ENCODE measurements at places on chromosomes 6 and 20.

DNA sequence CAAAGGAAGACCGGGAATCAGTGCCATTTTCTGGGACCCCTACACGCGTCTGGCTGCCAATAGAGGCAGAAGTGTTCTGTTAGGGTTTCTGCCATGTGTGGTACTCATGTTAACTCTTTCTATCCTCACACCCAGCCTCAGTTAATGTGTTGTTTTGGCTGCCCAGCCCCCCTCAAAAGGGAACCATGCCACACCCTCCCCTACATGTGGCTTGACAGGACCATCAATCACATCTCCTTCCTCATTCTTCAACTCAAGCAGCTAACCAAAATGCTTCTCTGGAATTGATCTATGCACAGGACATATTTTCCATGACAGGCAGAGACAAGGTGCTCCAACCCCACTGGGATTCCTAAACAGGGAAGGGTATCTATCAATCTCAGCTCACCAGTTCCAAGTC, 22.0 kb downstream of the AHCY start:
- no peak for DNase-seq

GRCh38 chr6:135397172-135397952, 100.2 kb downstream of the AHI1 start:
- no peak for DNase-seq

- no peak for DNase-seq
These were observed 25.5 kb downstream of the FASTKD5 start for GRCh38 chr20:3134151-3134550.

DNA sequence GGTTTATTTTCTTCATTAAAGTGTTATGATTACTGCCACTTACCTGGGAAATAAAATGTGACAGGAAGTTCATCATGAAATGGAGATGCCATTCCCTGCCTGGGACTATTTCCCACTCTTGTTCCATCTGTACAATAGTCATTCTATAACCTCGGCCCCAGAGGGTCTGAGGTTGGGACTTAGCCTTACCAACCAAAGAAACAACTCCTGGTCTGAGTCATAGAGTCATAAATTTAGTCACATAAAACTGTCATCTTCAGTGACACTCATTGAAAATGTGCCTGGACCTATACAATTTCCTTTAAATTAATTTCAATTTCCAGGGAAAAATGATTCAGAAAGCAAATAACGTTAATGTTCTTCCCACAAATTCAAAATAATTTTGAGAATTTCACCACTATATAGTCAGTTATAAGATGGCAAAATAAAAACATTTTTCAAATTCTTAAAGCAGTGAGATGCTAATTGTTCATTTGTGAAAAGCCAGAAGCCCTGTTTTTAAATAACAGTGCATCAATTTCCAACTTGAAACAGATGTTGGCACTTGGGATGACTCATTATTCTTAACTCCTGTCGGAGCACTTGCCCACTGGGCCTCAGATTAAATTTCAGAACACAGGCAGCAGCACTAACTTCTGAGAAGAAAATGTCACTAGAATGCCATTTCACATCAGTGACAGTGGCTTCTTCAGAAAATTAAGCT, 201.2 kb upstream of the SMLR1 start:
- DNase-seq, result no peak

- no peak for DNase-seq
These were observed 409.6 kb downstream of the GRIK2 start for GRCh38 chr6:101803136-101803535.

DNA sequence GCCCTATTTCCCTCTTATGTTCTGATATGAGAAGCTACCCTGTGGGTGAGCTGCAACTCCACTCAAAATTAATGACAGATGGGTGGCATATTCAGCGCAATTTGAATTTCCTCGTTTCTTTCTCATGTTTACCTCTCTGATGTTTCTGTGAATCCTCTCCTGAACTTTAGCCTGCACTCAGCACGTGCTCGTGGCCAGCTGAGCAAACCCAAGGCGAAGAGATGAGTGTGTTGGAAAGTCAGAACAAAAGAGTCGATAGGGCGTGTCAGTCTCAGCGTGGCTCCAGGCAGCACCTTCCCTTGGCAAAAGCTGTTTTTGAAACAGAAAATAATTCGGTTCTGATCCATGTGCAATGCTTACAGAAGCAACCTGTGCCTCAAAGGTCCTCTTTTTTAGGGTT, 226.1 kb upstream of the GMDS start:
- DNase-seq, result no peak

DNA sequence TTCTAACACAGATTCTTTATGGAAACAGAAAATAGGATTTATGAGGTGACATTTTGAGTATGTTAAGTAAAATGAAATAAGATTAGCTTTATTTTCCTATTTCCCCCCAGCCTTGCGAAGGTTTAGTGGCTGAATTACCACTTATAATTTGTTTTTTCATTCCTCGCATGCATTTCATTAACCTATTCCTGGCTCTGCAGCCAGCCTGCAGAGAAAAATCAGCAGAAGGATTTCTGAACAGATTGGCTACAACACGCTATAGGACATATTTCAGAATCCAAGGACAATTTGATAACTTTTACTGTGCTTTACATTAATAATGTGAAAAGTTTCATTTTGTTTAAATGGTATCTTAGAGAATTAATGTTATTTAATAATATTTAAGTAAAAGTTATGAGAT, 162.4 kb upstream of the MMS22L start:
- no peak for DNase-seq

DNA sequence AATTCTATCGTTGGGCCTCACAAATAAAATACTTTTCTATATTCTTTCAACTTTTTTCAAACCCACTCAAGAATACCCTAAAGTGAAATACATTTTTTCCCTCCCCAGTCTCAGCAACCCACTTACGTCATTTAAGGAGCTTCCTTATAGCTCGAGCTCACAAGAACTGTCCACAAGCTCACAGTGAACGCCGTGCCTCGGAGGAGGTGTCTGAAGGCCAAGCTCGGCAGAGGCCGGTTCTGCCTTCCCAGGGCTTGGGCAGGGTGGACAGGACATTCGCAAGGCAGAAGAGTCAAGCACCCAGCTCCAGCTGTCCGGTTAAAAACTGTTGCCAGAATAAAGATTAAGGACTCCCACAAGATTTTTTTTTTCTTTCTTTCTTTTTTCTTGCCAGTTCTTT, 802.3 kb downstream of the QKI start:
- DNase-seq, result no peak

- DNase-seq, result peak; percentile 79
These were observed 4.5 kb upstream of the GPSM3 start for GRCh38 chr6:32196682-32197616.

DNA sequence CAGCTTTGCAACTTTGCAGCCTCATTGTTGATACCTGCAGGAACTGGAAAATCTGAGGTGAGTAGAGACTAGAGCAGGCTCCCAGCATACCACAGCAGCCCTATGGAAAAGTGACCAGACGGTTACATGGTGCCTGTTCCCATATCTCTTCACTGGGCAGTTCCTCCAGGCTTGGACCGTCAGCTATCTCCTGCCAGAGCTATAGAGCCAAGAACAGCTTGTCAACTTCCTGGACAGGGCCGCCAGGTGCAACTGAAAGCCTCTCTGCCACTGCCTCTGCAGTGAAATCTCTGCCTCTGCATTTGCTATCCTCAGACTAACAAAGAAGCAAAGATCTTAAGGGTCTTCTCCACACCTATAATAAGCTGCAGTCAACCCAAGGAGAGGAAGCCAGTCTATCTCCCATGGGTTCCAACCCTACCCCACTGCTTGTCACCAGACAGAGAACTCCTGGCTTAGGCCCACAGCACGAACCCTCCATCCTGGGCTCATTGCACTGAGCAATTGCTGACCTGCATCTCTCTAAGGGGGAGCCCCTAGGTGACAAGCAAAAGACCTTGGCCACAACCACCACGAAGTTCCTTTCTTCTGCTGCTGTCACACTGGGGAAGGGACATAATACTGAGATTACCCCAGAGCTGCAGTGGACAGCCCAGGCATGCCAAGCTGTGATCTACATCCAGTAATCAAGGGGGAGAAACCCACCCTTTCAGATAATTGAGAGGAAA, 60.1 kb upstream of the KHDRBS2 start:
- no peak for DNase-seq

DNA sequence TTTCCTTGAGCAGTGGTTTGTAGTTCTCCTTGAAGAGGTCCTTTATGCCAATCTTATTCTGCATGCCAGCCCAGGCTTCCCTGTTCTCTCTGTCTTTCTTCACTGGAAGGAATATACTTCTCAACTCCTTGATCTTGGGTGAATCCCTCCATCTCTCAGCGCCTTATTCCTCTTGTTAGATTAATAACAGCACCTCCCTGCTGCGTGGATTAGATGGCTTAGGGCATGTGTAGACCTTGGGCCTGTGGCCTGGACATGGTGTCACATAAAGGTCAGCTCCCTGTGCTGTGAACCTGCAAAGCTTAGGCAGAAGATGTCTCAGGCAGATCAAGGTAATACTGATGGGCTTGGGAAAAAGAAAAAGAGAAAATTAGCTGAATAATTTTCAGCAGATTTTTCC, 18.3 kb downstream of the ZNF831 start:
- DNase-seq, result no peak

DNA sequence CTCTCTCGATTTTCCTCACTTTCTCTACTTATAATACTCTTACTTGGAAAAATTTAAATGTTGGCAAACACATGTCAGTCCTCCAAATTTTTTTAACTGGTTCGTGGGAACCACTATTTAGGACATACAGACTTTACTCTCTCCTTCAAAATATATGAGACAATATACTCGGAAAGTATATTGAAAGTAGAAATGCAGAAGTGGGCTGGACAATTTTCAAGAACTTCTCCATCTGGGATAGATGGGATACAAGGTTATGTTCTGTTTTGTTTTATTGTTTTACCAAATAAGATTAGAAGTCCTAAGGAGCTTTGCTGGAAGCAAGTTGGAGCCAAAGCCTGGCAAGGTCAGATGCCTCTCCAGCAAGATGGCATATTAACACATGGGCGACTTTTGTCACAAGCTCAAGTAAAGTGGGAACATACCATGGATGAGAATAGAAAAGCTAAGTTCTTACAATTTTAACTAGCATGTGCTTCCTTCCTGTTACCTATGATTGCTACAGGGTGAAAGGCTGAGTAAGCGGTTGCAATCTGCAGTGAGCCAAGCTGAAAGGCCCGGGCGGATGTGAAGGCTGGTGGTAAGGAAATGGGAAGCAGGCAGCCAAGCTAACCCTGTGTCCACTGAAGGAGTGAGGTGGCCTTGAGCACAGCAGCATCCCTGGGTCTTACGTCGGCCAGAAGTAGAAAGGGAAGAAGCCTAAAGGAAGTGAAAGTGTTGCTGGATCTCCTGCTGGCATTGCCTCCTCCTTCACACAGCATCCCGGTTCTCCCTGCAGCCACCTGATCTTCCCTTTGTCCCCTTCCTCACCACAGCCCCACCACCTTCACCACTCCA, 7.1 kb downstream of the MAP3K5 start:
- no peak for DNase-seq

DNA sequence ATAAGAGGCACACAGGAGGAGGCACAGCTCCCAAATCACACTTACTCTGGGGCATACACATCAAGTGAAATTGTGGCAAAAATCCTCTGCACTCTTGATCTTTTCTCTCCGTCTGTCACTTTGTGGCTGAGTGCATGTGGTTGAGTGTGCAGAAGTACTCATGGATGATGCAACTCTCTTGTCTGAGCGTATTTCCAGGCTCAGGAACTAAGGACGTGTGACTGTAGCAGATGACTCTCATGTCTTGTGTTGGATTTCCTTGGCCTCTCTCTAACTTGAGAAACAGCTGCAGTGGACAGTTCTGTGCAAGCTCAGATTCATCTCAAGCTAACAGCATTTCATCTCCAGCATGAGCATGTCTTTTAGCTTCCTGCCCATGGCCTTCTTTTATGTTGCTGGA, 245.4 kb upstream of the FLRT3 start:
- DNase-seq, result no peak

DNA sequence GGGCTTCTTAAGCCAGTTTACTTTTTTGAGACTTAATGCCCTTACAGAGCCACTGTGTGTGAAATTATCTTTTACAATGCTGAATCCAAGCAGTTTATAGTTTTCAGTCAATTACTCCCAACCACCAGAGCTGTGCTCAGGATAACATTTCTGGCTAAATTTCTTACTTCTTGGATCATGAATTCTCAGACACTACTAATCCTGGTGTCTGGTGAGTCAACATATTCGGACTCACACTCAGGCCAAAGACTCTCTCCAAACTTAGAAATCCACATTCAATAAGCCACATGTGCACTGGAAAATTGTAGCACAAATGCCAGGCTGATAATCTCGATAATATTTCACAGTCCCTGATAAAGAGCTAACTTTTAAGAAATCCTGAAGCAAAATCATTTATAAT, 49.0 kb downstream of the PTPRT start:
- DNase-seq, result no peak

DNA sequence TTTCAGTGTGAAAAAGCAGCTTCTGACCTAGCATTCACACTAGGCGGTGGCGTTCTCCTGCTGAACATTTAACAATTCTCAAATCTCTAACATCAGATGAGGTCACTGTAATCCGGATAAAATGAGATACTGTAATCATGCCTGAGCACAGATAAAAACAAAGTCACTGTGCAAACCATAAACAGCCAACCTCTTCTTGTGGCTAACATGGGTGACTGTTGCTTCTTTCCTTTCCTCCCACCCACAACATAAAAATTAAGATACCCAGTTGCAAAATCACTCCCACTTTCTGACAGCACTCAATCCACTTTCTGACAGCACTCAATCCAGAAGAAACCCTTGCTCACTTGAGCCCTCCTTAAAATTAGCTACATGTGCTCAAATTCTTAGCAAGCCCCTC, 11.5 kb upstream of the ALDH8A1 start:
- no peak for DNase-seq

- peak; percentile 66 for DNase-seq
These were observed 2.0 kb downstream of the PDE10A start for GRCh38 chr6:165660857-165661663.

GRCh38 chr6:111184827-111185532, 97.7 kb downstream of the SLC16A10 start:
- no peak for DNase-seq

DNA sequence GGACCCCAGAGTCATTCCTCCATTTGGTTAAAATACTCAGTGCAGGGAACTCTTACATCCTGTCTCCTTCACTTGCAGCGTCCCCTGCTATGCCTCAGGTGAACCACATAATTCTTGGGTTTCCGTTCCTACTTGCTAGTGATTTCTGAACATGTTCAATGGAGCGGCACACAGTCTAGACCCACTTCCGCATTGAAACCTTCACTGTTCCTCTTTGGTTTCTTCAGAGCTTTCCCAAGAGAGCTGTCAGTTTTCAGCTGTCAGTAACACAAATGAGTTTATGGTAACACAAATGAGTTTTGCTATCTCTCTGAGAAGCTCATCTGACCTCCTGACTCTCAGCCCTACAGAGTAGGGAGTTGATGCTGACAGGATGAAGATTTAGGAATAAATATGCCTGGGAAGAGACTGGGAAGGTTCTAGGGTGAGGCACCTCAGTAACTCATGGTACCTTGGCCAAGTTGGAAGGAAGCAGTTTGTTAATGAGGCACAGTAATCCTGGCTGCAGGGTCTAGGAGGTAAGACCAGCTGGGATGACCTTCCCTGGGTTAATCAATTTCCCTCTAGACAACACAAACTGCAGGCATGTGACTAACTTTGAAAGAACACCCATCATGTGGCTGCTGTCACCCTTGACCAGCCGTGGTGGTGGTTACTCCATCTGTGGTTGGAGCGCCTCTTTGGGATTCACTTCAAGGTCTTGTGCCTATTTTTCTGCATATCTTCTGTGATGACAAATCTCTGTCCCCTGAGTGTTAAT, 5.4 kb downstream of the SYS1 start:
- no peak for DNase-seq

- DNase-seq, result no peak
These were observed 49.9 kb downstream of the GJA1 start for GRCh38 chr6:121485359-121485811.

GRCh38 chr6:140079328-140079727, 704.9 kb upstream of the CITED2 start:
- no peak for DNase-seq

All from kidney (tissue), 22 donors.